T-cell (primary cell): ENCODE measurements at places on chromosomes 1 and 21.

GRCh38 chr1:116262207-116262994, 110.6 kb upstream of the ATP1A1 start:
- no peaks in the 10 kb centered on the region for H3K27me3 ChIP-seq
- no peak overlapping the region for H3K4me3 ChIP-seq
- DNase-seq, result no peak
- peaks cover 8% of the 10 kb centered on the region for H3K4me1 ChIP-seq
- H3K36me3 ChIP-seq, result no peaks in the 10 kb centered on the region
- H3K27ac ChIP-seq, result no peak overlapping the region

- H3K4me1 ChIP-seq, result no peaks in the 10 kb centered on the region
- no peaks in the 10 kb centered on the region for H3K36me3 ChIP-seq
- H3K27ac ChIP-seq, result no peak overlapping the region
- DNase-seq, result no peak
Measured at GRCh38 chr1:152148051-152148450, 11.0 kb downstream of the RPTN start.

GRCh38 chr1:186923486-186923885, 94.7 kb downstream of the PLA2G4A start:
- no peaks in the 10 kb centered on the region for H3K4me1 ChIP-seq
- H3K27me3 ChIP-seq, result no peaks in the 10 kb centered on the region
- no peak overlapping the region for H3K27ac ChIP-seq

DNA sequence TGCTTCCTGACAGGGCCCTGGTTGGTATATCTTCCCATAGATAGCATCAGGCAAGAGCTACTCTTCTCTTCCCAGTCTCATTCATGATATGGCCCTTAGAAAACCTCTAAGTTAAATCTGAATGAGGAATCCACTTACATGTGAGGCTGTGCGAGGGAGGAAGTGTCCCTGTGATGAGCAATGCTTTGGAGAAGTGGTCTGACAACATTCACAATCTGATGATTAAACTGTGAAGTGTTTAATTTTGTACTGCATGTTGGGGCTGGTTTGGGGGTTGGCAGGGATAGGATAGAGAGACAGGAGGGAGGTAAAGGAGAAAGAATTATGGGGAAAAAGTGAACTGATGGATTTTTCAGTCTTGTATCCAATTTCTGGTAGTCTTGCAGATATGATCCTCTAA, 421.2 kb upstream of the DAB1 start:
- no peaks in the 10 kb centered on the region for H3K36me3 ChIP-seq
- no peaks in the 10 kb centered on the region for H3K4me1 ChIP-seq
- DNase-seq, result no peak
- H3K4me3 ChIP-seq, result no peak overlapping the region
- H3K27ac ChIP-seq, result no peak overlapping the region

GRCh38 chr1:109307274-109308021, 637 bp upstream of the MYBPHL start:
- H3K4me1 ChIP-seq, result no peaks in the 10 kb centered on the region

- H3K36me3 ChIP-seq, result peaks cover 5% of the 10 kb centered on the region
- peaks cover 3% of the 10 kb centered on the region for H3K4me1 ChIP-seq
- H3K27me3 ChIP-seq, result no peaks in the 10 kb centered on the region
- peak overlapping the region; percentile 79 for H3K27ac ChIP-seq
- peak overlapping the region; percentile 89 for H3K4me3 ChIP-seq
Measured at GRCh38 chr1:220045356-220046051, 801 bp downstream of the EPRS1 start.

GRCh38 chr21:46621457-46622182, 13.9 kb upstream of the PRMT2 start:
- H3K4me3 ChIP-seq, result peak overlapping the region; percentile 25
- H3K27ac ChIP-seq, result peak overlapping the region; percentile 91
- DNase-seq, result peak; percentile 29
- H3K4me1 ChIP-seq, result peaks cover 36% of the 10 kb centered on the region

- no peaks in the 10 kb centered on the region for H3K4me1 ChIP-seq
- H3K4me3 ChIP-seq, result no peak overlapping the region
- no peak for DNase-seq
- H3K36me3 ChIP-seq, result no peaks in the 10 kb centered on the region
- H3K27ac ChIP-seq, result no peak overlapping the region
Measured at GRCh38 chr1:208120431-208120790, 123.8 kb downstream of the PLXNA2 start.

DNA sequence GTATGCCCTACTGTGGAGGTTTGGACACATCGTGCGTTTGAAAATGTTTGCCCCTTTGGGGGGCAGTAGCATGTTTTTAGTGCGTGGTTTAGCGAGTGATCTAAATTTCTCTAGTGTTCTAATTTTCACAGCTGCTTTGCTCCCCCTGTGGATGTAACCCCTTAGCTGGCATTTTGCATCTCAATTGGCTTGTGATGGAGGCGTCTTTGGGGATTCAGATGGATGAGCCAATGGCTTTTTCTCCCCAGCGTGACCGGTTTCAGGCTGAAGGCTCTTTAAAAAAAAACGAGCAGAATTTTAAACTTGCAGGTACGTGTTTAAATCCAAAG, 836 bp downstream of the CDC7 start:
- H3K4me1 ChIP-seq, result peaks cover 11% of the 10 kb centered on the region
- H3K27me3 ChIP-seq, result no peaks in the 10 kb centered on the region
- peak overlapping the region; percentile 79 for H3K27ac ChIP-seq
- peak overlapping the region; percentile 100 for H3K4me3 ChIP-seq
- no peak for DNase-seq
- H3K36me3 ChIP-seq, result no peaks in the 10 kb centered on the region

GRCh38 chr1:203133970-203134725, 6.6 kb downstream of the ADORA1 start:
- H3K4me3 ChIP-seq, result no peak overlapping the region
- H3K4me1 ChIP-seq, result peaks cover 5% of the 10 kb centered on the region
- H3K36me3 ChIP-seq, result no peaks in the 10 kb centered on the region
- H3K27me3 ChIP-seq, result no peaks in the 10 kb centered on the region
- no peak overlapping the region for H3K27ac ChIP-seq

- no peaks in the 10 kb centered on the region for H3K4me1 ChIP-seq
- DNase-seq, result no peak
- no peak overlapping the region for H3K4me3 ChIP-seq
- no peak overlapping the region for H3K27ac ChIP-seq
- H3K36me3 ChIP-seq, result no peaks in the 10 kb centered on the region
Measured at GRCh38 chr1:55235722-55236121, 20.6 kb upstream of the USP24 start.

DNA sequence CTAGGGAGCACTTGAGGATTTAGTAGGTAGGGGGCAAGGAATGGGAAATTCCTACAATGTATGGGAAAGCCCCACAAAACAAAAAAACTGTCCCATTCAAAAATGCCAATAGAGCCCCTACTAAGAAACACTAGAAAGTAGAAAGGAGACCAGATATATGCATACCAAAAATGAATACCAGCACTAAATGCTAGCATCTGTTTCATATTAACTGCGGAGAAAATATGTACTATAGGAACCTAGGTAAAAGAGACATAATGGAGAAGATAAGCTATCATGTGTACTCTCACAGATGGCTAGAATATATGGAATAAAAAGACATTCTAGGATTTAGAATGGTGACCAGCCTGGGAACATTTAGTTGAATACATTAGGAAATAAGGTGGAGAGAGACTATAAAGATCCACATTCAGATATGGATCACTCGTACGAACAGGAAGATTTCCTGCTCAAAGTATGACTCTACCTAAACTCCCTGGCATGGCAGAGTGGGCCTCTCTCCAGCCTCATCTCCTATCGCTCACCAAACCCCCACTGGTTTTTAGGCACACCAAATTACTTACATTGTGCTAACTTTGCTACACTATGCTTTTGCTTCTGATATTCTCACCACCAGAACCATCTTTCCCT, 18.3 kb downstream of the ZNHIT6 start:
- no peak for DNase-seq
- H3K27ac ChIP-seq, result no peak overlapping the region
- H3K36me3 ChIP-seq, result peaks cover 7% of the 10 kb centered on the region
- no peaks in the 10 kb centered on the region for H3K27me3 ChIP-seq
- H3K4me3 ChIP-seq, result no peak overlapping the region

DNA sequence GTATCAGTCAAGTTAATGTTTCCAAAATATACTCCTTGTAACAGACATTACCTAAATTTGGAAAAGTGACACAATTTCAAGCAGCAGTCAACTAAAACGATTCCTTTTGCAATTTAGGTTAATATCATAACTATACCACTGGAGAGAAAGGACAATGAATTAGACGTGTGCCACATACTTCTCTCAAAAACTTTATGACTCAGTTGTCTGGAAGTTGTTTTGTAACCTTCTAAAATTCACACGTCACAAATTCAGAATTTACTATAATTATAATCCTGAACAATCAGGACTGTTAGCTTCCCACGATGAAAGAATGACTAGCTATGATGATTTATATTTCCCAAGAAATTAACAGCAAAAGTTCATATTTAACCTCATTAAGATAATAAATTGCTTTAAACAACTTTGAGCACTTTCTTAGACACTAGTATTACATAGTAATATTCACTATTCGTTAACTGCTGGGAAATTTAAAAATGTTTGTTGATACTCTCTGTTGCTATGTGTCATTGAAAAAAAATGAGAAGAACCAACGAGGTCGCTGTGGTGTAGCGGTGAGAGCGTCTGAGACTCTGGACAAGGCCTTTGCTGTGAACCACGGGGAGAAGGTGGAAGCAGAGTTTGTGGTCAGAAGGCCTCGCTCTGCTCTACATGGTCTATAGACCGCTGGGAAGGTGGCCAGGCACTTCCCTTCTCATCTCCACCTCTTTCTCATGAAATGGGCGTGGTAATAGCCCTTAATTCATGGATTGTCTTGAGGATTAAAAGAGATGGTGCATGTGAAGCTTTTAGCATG, 27.9 kb upstream of the BATF3 start:
- DNase-seq, result no peak
- no peaks in the 10 kb centered on the region for H3K36me3 ChIP-seq
- H3K27ac ChIP-seq, result no peak overlapping the region
- H3K4me3 ChIP-seq, result no peak overlapping the region
- H3K4me1 ChIP-seq, result peaks cover 3% of the 10 kb centered on the region
- no peaks in the 10 kb centered on the region for H3K27me3 ChIP-seq
